COLO829 (cell line): ENCODE measurements at places on chromosomes 6 and 20.
A peak's percentile ranks its signal among the peaks of the same experiment; 100 is the strongest.

DNA sequence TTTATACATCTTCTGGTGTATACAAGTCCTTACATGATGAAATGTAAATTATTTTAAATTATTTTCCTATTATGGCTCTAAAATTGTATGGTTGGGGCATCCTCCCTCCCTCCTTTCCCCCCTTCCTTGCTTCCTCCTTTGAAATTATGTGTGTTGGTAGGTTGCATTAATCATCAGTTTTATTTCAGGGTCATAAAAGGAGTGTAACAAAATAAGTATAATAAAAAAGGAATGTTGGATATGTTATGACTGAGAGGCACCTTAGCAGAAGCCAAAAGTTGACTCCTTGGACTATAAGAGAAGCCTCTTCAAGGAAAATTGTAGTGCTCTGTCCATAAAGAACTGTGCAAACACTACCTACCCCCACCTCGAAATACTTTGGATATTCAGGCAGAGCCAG, 46.6 kb upstream of the PTPRK start:
- DNase-seq = no peak

DNA sequence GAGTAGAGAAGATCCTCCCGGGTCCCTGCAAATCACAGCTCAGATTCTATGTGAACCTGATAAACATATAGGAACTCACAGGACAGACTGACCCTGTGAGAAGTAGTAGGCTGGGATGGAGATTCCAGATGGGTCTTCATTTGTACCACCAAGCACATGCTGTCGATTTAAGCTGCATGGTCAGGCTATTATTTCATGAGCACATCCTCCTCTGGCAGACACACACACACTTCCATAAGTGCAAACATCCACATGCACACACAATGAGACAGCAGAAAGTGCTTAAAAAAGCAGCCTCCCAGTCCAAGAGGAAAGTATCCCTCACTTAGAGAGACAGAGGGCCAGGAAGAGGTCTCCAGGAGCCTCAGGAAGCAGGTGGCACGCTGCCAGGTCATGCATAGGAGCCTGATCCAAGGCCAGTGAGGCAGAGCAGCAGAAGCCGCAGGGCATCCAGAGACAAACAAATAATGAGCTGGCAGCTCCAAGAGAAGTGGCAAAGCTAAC, 131.8 kb downstream of the UNC5CL start:
- no peak for DNase-seq

DNA sequence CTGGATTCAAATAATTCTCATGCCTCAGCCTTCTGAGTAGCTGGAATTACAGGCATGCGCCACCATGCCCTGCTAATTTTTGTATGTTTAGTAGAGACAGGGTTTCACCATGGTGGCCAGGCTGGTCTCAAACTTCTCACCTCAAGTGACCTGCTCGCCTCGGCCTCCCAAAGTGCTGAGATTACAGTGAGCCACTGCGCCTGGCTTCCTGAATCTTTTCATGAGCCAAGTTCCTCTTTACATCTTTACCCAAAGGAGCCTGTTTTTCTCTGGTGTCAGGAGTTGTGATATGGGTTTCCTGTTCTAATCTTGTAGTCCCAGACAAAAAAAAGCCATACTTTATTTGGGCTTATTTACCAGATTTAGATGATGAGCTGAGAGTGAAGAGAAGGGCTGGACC, 34.4 kb downstream of the PCNA start:
- no peak for DNase-seq

DNA sequence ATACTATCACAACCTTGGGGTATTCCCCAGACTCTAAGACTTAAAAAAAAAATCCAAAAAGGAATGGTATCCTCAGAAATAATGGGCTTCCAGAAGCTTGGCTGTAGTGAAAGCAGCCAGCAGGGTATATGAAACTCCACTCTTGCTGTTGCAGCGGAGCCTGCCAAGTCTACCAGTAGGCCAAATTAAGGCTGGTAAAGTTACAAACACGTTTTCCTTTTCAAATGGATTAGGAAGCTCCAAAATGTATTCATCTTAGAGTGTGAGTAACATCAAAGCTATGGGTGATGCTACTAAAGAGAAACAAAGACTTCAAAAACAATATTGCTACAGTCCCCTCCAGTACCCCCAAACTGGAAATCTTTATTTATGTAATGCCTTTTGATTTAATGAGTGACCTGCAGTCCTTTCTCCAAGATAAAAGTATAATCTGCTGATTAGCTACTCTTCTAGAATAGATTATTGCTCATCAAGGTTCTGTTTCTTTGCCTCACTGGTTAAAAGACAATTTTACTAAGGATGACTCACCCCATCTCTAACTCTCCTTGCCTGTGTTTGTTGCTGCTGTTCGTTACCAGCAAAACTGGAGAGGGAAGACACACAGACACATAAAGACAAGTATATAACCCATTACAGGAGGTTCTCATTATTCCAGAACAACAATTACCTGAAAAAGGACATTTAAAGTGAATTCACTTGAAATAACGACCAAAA, 84.9 kb downstream of the BTBD9 start:
- DNase-seq = no peak

DNA sequence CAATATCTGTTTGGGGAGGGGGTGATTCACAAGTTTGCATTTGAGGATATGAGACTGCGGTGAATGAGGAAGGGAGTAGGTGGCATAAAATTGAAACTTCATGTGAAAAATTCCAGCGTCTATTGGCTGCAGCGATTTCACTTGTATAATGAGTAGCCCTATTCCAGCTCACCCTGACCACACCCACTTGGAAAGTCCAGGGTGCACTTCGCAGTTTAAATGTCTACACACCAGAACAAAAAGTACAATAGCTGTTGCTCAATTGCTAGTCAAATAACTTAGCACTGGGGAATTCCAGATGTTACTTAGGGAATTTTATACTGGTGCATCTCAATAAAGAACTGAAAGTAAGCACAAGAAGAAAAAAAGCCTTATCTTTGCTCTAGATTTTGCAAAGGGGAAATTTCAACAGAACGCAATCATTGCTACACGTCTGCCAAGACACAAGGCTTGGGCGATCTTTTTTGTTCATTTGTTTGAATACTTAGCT, 6.3 kb downstream of the TNFAIP3 start:
- DNase-seq = no peak

DNA sequence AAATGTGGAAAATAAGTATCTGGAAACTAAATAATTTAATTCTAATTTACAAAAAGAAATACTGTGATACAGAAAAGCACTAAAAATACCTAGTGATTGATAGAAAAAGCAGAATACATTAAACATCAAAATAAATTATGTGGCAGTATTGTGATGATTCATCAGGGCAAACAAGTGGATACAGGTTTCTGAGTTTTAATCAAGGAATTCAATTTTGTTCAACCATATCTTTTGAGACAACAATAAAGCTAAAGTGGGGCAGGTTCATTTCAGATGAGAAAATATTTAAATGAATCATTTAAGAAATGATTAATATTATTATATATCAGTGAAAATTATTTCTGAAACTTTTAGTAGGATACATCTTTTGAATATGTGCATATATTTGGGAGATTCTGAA, 49.8 kb downstream of the GRIK2 start:
- DNase-seq = no peak

DNA sequence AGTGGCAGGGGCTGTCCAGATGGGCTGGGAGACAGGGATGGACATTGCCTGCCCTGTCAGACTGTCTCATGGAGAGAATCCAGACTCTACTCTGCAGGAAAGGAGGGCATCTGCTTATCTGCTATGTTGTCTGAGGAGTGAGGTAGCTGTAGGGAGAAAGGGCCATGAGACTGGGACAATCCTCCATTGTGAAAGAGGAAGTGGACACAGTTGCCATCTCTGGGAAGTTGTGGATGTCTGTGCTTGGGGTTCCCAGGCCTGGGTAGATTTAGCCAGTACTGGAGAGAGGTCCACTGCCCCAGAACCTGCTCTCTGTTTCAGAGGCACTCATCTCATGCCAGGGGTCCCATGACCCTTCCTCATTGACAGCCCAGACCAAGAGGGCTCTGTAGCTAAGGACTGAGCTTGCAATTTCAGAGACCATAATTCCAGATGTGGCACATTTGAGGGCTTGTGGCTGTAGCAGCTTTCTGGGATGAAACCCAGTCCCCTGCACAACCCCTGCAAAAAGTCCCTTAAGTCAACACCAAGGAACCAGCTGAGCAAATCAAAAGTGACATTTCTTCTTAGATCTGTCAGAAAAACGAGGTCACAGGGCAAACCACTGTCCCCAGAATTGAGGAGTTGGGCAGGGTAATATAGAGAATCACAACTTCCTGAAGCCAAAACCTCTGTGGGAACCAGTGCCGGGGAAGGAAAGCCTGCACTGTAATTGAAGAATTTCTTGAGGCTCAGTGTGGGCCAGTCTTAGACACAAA, 4.1 kb upstream of the SIRPG start:
- no peak for DNase-seq

DNA sequence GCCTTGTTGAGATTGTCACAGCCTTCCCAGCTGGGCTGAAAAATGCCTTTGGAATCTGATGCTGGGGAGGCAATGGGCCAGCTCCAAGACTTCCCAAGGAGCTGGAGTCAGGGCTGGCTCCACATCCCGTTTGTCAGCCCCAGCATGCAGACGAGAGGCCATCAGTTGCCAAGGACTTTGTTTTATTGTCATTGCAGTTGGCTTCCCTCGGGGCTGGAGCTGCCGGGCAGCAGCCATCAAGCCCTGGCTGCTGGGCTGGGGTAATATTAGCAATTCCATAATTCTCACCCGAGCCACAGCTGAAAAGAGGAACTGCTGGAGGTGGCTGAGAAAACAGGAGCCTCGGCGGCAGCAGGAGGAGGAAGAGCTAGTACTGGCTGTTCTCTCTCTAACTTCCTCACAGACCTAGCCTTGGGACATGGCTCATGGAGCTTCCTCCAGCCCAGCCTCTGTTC, 182.5 kb downstream of the CDC5L start:
- DNase-seq = no peak

DNA sequence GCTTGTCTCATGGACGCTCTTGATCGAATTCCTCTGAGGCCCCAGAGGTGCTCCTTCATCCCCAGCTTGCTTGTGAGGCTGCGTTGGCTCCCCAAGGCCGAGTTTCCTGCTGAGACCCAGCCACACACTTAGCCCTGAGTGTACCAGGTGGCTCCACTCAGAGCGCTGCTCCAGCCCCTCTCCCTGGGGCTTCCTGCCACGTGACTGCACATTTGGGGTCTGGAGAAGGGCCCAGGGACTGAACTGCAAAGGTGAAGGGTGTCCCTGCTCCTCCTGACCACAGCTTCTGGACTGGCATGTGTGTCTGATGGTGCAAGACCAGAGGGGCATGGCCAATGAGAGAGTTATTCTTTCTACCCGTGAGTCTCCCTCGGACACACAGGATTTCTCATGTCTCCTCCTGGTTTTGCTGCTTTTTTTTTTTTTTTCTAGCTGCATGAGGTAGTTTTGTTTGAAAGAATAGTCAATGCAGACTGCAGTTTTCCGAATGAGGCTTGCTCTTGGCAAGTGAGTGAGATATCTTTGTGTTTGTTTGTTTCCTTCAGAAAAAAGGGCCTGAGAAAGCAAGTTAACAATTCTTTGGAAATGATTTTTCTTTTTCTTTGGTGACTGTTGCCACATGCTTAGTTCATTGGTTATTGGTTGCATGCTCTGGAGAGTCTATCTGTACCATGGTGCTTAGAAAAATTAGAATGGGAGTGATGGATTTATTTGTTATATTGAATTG, 3.1 kb upstream of the ZNF831 start:
- DNase-seq = no peak

DNA sequence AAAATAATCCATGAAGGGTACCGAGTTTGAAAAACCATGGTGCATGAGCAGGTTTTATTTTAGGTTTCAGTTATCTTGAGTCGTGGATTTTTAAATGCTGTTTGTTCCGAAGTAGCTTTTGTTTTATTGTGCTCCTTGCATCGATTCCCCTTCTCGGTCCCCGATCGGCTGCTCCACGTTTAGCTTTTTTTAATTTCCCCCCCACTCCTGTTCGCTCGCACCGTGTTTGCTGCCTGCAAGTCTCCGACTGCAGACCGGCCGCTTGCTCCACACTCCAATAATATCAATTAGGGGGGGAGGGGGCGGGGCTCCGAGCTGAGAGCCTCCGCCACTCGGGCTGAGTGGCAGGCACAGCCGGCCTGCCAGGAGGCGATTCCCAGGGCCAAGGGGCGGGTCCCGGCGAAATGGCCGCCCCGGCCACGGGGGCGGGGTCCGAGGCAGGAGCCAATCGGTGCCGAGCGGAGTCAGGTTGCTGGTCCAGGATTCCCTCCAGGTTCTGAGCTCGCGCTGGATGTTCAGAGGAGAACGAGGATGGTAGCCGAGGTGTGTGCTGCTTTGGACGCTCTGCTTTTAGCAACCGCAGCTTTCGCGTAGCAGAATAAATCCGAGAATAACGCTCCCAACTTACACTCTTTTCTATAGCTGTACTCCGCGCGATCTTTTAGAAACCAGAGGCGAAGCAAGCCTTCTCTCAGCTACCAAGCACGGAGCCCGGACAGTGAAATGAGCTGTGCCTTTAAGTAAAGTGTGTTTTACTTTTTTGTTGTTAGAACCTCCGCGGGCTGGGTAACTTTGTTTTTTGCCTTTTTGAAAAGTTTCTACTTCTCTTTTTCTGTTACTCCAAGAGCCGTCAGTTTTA, at the start of gene EPHA7:
EPHA7 (minus strand) TSS at position 256 of the 859 bp plus-strand sequence; CDS start at position 38, 218 bp downstream.
- DNase-seq = peak; percentile 78

DNA sequence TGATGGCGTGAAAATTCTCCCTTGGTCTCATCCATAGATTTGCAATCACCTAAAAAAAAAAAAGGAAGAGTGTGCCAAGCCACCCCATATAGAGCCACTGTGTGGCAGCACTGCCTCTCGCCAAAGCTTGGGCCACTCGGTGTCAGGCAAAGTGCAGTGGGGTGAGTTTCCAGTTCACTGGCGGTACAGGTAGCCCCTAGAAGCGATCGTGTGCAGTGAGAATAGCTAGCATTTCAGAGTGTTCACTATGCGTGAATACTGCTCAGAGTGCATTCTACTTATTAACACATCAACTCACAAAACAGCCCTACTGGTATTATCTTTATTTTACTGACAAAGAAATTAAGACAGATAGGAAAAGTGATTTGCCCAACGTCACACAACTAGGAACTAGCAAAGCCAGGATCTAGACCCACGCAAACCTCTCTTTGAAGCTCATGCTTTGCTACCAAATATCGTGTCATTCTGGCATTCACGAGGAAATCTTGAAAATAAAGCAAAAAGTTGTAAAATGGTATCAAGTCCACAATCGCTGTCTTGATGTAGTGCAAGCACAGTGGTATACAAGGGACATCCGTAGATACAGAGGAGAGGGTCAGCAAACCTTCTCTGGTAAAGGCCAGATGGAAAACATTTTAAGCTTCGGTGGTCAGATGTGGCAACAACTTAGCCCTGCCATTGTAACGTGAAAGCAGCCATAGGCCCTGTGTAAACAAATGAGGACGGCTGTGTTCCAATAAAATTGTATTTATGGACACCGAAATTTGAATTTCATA, 10.4 kb upstream of the GCNT2 start:
- DNase-seq = peak; percentile 87
